Ovary (tissue), 10 donors: ENCODE measurements at places on chromosomes 2 and 18. TPM values are rescaled to one million over a fixed set of nuclear protein-coding genes. Genes with fewer than 3 reads are reported as not detected.
A peak's percentile ranks its signal among the peaks of the same experiment; 100 is the strongest.

DNA sequence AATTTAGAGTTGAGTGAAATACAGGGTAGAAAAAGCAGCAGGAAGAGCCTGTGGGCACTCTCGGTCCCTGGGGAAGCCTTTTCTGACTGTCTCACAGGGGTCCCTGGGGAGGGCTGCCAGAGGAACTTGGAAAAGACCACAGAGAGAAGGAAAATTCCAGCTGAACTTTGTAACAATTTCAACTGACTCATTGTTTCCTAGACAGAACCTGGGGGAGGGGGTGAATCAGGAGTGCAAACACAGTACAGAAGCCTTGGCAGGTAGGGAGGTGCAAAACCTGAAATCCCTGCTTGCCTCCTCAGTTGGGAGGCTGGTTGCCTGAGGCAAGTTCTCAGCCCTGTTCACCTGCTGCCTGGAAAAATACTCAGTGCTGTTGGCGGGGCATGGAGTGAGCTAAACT, 106.8 kb downstream of the GRB14 start:
- DNase-seq: no peak

- peak; percentile 59 for DNase-seq
Measured at GRCh38 chr2:43576981-43577892, 18.6 kb downstream of the THADA start.

DNA sequence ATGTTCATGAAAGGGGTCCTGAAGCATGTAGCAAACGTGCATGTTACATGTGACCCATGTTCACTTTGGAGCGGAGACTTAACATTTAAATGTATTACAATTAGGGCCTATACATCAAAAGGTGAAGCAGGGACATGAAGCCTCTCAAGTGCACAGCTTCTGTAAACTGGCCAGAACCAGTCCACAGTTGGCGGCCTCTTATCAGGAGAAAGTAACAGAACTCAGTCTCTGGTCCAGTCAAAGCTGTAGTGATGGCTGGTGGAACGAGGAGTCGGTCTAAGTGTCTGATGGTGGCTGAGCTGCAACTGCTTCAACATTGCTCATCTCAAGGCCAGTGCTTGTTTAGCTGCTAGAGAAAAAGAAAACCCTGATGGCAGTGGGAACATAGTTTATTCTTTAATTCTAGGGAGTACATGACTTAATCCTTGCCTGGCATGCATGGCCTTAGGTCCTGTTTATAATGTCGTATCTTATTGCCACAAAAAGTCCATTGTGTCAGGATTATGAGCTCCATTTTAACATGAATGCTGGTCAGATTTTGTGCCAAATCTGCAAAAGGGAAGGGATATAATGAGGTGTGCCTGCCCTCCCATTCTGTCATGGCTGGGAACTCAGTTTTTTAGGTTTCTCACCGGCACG, 22.2 kb upstream of the YES1 start:
- DNase-seq: no peak

DNA sequence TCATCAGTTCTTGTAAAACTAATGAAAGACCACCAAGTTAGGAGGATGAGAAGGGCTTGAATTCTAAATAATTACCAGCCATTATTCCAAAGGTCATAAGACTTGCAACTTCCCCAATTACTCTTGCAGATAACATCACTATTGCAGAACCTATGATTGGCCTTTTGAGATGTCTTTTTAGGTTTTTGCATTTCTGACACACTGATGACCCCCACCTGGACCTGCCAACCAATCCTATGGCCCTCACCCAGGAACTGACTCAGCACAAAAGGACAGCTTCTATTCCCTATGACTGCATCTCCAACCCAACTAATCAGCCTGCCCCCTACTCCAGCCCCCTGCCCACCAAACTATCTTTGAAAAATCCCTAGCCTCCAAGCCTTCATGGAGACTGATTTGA, 111.5 kb upstream of the COPS8 start:
- DNase-seq: no peak

- no peak for DNase-seq
Measured at GRCh38 chr2:170321526-170321925, 143.6 kb downstream of the MYO3B start.

GRCh38 chr2:231634951-231635875, 42.5 kb downstream of the TEX44 start:
- no peak for DNase-seq

DNA sequence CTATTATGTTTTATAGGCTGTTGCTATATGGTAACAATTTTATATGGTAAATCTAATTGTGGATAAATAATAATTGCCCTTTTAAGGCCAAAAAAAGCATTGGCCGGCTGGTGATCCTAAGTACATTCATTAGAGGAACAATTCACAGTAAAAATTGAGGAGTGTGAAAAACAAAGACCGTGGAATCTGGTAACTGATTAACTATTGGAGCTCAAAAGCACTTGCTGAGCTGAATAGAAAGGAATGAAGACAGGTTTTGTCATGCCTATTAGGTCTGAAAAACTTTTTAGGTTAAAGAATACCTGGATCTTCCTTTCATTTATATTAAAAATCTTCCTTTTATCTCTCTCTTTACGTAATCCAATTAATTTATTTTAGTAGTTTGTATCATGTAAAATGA, 18.5 kb upstream of the RBBP8 start:
- no peak for DNase-seq

Gene STARD6
- total RNA-seq: not detected

Gene GKN2
- not detected for total RNA-seq

Gene CNTNAP5
- total RNA-seq: not detected

Gene FBXO11
- total RNA-seq: 78.3 TPM

Gene TACR1
- 2.4 TPM for total RNA-seq

Gene LYG2
- not detected for total RNA-seq

Gene ANXA4
- total RNA-seq: 89.7 TPM
